Heart right ventricle (tissue), 16 donors: ENCODE measurements at places on chromosomes 13 and 19. TPM values are rescaled to one million over a fixed set of nuclear protein-coding genes. Genes with fewer than 3 reads are reported as not detected.
A peak's percentile ranks its signal among the peaks of the same experiment; 100 is the strongest.

Gene CCNA1
- 0.22 TPM for polyA plus RNA-seq

Gene MAB21L1
- polyA plus RNA-seq: 0.17 TPM

DNA sequence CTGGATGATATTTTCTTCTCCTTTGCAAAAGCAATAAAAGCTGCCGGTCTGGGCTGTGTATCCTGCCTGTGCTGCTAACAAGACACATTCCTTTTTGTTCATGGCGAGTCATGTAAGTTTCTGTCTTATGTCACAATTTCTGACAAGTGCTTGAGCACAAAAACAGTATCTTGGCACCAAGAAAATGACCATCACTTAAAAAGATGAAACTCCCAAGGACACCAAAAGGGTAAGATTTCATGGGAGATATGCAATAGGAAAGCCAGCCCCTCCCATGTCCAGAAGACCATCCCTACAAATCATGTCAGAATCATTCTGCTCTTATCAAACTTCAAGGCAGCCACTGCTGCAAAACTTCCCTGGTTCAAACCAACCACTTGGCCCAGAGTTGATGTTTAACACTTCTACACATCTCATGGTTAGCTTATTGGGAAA lies 375.4 kb upstream of the ZNF507 start:
- no peak overlapping the region for H3K27ac ChIP-seq
- H3K27me3 ChIP-seq: no peaks in the 10 kb centered on the region
- DNase-seq: no peak
- no peaks in the 10 kb centered on the region for H3K4me1 ChIP-seq

GRCh38 chr13:53778937-53779336 lies 750.3 kb downstream of the OLFM4 start:
- no peak overlapping the region for H3K27ac ChIP-seq
- H3K27me3 ChIP-seq: peaks cover 9% of the 10 kb centered on the region
- H3K4me3 ChIP-seq: no peak overlapping the region
- DNase-seq: no peak

- no peak overlapping the region for H3K4me3 ChIP-seq
- H3K36me3 ChIP-seq: no peaks in the 10 kb centered on the region
- peaks cover 85% of the 10 kb centered on the region for H3K4me1 ChIP-seq
- H3K27ac ChIP-seq: peak overlapping the region; percentile 76
These were observed 23.0 kb downstream of the STARD13 start for GRCh38 chr13:33262594-33262993.

GRCh38 chr19:46717034-46717715 lies at the start of gene PRKD2:
Gene PRKD2, minus strand, starts transcription at chr19:46717114. Its CDS starts 744 bp downstream, at chr19:46716370.
- H3K36me3 ChIP-seq: peaks cover 26% of the 10 kb centered on the region
- no peaks in the 10 kb centered on the region for H3K27me3 ChIP-seq
- H3K4me1 ChIP-seq: peaks cover 53% of the 10 kb centered on the region
- peak within 1 kb of the TSS; percentile 91 for H3K4me3 ChIP-seq
- DNase-seq: peak; percentile 95

DNA sequence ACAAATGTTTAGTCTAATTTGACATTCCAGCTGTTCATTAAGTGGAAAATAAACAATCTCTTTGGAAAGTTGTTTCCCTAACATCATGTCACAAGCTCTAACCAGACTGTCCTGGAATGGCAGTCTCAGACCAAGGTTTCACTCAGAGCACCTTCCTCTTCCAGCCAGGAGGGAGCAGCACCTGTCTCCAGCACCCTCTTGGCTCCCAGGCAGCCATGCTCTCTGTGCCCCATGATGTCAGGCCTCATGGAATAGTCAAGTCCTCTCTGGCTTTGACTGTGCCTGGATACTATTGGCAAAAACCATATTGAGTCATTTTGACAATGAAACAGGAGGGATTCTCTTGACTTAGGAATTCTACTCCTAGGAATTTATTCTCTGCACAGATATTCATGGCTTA lies 171.4 kb downstream of the OXGR1 start:
- H3K27ac ChIP-seq: no peak overlapping the region
- no peaks in the 10 kb centered on the region for H3K4me1 ChIP-seq
- DNase-seq: no peak
- no peaks in the 10 kb centered on the region for H3K36me3 ChIP-seq
- H3K27me3 ChIP-seq: no peaks in the 10 kb centered on the region
- H3K4me3 ChIP-seq: no peak overlapping the region

- peaks cover 6% of the 10 kb centered on the region for H3K4me1 ChIP-seq
- no peak for DNase-seq
- peaks cover 5% of the 10 kb centered on the region for H3K27me3 ChIP-seq
- no peaks in the 10 kb centered on the region for H3K36me3 ChIP-seq
- H3K4me3 ChIP-seq: no peak overlapping the region
These were observed 58.0 kb upstream of the IRS2 start for GRCh38 chr13:109844396-109844795.

GRCh38 chr13:80274643-80275042 lies 66.3 kb downstream of the SPRY2 start:
- H3K27ac ChIP-seq: no peak overlapping the region
- no peaks in the 10 kb centered on the region for H3K27me3 ChIP-seq
- H3K4me1 ChIP-seq: peaks cover 31% of the 10 kb centered on the region
- no peak for DNase-seq

DNA sequence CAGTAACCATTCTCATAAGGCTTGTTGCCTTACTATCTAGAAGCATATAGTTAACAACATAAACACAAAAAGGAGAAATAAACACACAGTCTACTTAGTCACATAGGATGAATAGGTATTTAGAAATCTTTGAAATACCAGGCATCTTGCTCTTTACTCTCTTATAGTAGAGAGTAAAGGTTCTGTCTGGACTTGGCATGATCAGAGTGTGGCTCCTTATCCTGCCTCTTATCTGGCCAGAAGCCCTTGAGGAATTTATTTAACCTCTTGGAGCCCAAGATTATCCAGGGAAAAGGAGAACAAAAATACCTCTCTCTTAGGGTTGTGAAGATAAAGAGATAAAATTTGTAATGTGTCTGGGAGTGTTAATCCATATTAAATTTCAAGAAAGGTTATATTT lies 100.2 kb upstream of the MBNL2 start:
- no peaks in the 10 kb centered on the region for H3K36me3 ChIP-seq
- no peak overlapping the region for H3K4me3 ChIP-seq

DNA sequence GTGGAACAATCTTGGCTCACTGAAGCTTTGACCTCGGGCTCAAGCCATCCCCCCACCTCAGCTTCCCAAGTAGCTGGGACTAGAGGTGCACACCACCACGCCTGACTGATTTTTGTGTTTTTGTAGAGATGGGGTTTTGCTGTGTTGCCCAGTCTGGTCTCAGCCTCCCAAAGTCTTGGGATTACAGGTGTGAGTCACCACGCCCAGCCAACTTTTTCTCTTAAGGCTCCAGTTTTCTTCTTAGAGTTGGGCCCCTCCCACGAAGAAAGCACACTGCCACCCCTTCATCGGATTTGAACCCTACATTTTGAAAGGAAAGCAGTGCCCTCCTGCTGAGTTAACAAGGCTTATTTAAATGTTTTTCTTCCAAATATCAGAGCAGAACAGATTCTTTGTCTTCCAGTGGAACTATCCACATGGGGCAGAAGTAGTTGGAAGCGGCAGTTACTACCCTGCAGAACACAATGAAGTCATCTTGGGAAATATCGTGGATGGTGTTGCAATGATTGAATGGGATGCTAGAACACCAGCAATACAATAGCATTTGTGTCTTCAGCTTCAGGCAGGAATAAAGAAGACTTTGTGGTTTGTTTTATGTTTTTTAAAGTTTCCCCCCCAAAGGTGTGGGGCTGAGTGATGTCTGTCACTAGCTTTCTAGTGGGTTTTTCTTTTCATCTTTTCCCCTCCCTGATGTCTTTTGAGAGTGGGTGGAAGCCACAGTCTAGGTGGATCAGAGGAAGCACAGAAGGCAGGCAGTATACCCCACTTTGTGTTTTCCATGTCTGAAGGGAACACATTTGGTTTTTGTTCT lies 8.9 kb downstream of the ACTN4 start:
- peak overlapping the region; percentile 99 for H3K27ac ChIP-seq
- H3K4me1 ChIP-seq: peaks cover 100% of the 10 kb centered on the region
- no peaks in the 10 kb centered on the region for H3K27me3 ChIP-seq
- H3K4me3 ChIP-seq: no peak overlapping the region
- peaks cover 40% of the 10 kb centered on the region for H3K36me3 ChIP-seq
